ENCODE measurements at places on chromosomes 5 and 9.

GRCh38 chr9:71796100-71796767, 27.9 kb upstream of the CEMIP2 start:
- peak; percentile 39 for DNase-seq

- no peak for DNase-seq
Observed at GRCh38 chr9:89667726-89668125, 62.9 kb downstream of the GADD45G start.

DNA sequence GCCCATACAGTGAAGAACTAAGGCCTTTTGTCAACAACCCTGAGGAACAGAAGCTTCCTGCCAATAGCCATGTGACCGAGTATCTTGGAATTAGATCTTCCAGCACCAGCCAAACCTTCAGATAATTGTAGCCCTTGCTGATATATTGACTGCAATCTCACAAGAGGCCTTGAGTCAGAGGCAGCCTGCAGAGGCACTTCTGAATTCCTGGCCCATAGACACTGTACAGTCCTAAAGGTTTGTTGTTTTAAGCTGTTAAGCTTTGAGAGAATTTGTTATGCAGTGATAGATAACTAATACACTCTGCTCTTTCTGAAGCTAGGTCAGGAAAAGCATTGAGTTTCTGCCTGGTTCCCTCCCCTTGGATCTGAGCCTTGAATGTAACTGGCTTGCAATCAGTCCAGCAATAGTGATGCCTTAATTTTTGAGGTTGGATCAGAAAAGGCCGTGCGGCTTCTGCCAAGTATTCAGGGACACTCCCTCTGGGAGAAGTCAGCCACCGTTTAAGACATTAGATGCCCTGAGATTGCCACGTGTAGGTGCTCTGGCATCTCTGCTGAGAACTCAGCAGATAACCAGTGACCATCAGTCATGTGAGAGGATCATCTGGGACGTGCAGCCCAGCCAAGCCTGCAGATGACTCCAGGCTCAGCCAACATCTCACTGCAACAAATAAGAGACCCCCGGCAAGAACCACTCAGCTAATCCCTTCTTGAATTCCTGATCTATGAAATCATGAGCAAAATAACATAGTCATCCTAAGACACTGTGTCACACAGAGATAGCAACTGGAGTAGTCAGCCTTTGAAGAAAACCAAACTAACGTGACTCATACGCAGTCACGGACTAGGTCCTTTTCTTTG, 126.8 kb upstream of the STC2 start:
- no peak for DNase-seq

- peak; percentile 64 for DNase-seq
Observed at GRCh38 chr9:33817327-33818166, 587 bp downstream of the UBE2R2 start.

- no peak for DNase-seq
Observed at GRCh38 chr5:79416499-79416898, 97.4 kb downstream of the HOMER1 start.

GRCh38 chr5:39541920-39542319, 117.1 kb upstream of the DAB2 start:
- no peak for DNase-seq

DNA sequence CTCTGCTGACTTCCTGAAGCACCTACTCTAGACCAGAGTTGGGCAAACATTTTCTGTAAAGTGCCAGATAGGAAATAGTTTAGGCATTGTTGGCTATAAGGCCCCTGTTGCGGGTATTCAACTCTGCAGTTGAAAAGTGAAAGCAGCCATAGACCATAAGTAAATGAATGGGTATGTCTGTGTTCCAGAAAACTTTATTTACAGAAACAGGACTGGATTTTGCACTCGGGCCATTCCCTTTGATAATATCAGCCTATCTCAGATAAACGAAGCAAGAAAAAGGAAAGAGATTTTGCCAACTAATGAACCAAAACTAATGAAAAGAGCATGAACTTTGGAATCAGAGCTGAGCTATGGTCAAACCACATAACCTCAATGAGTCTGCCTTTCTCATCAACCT, 184.4 kb downstream of the SAXO1 start:
- no peak for DNase-seq

GRCh38 chr9:77455312-77455927, 192.7 kb downstream of the GNA14 start:
- no peak for DNase-seq

DNA sequence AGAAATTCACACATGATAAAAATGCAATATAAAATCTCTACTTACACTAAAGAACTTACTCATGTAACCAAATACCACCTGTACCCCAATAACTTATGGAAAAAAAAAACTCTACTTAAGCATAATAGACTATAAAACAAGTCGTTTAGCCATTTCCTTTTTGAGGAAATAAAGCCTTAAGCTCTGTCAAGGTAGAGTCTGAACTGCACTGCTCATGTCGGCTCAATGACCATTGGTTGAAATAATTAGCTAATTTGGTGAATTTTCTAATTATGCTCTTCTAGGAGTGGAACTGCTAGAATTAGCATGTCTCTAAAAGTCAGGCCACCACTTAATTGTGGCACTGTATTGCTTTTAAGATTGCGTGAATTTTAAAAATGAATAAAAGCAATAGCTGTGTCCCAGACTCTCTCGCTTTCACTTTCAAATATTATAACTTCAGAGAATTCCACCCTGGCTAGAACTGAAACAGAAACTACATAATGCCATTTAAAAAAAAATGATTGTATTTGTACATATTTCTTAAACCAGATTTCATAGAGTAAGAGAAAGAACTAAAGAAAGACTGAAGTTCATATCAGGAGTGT, 113.0 kb upstream of the PCA3 start:
- DNase-seq = no peak

- no peak for DNase-seq
Observed at GRCh38 chr5:175596761-175597189, 61.1 kb upstream of the HRH2 start.
